ENCODE measurements at places on chromosomes 6 and 20. TPM values are rescaled to one million over a fixed set of nuclear protein-coding genes. Genes with fewer than 3 reads are reported as not detected.

Gene CPXM1
- total RNA-seq: 47.8 TPM

Gene FAM8A1
- total RNA-seq: 3.3 TPM

Gene GSTA2
- total RNA-seq: not detected

DNA sequence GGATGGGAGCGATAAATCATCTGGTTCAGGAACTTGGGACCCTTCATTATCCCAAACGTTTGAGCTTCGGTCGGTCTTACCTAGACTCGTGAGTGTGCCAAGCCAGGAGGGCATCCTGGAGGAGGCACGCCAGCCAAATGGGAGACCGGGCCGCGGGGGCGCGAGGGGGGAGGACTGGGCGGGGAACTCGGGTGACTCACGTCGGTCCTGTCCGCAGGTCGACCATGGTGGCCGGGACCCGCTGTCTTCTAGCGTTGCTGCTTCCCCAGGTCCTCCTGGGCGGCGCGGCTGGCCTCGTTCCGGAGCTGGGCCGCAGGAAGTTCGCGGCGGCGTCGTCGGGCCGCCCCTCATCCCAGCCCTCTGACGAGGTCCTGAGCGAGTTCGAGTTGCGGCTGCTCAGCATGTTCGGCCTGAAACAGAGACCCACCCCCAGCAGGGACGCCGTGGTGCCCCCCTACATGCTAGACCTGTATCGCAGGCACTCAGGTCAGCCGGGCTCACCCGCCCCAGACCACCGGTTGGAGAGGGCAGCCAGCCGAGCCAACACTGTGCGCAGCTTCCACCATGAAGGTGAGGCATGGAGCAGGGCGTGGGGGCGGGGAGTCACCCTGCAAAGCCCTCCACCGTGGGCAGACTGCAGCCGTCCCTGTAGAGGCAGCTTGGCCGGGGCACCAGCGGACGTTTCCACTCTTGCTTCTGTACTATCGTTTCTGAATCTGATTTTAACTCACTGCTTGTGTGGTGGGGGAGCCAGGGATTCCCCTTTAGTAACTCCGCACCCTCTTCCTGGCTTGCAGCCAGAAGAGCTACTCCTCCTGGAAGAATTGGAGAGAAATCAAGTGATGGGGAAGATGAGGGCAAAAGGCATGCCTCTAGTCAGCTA, 2.7 kb downstream of the BMP2 start:
- DNase-seq: no peak

DNA sequence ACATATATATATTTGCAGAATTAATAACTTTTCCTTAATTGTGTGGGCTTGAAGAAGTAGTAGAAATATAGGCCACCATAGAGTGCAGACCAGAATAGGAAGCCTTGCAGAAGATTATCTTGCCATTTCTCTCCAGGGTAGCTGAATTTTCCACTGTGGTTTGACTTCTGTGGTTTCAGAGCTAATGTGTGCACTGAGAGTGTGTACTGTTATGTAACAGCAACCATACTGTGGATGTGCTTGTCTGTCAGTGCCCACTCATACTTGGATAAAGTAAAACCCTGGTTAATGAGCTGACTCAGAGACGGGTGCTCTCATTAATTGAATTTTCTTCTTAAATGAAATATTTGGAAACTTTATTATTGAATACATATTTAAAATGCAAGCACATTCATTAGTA, 57.2 kb downstream of the CEP43 start:
- no peak for DNase-seq

DNA sequence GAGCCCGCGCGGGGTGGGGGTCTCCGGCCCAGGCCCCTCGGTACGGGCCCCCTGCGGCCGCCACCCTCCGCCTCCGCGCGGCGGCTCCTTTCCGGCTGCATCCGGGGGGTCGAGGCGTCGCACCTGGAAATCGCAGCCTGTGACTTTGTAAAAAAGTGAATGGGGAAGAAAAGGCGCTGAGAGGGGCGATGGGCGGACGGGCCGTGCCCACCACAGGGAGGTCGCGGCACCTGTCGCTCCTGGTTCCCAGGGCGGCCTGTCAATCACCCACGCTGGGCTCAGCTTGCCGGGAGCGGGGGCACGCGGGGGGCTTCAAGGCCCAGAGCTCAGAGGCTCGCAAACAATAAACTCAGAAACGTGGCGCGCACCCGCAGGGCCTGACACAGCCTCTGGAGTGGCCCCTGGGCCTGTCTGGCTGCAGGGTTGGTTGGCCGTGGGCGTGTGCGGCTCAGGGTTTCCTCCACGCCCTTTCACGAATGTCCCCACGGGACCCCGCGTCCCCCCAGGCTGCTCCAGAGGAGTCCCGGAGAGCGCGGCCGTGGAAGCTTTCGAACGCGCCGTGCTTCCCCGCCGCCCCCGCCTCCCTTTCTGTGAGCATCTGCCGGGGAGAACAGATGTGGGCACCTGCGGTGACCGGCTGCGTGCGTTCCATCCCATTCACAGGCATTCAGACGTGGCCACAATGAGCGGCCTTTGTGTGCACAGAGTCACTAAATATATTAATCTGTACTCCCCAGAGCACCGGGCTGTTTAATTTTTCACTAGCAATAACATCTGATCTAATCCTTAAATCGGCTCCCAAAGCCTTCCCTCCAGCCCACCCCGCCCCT, 6.1 kb upstream of the DLL1 start:
- no peak for DNase-seq

DNA sequence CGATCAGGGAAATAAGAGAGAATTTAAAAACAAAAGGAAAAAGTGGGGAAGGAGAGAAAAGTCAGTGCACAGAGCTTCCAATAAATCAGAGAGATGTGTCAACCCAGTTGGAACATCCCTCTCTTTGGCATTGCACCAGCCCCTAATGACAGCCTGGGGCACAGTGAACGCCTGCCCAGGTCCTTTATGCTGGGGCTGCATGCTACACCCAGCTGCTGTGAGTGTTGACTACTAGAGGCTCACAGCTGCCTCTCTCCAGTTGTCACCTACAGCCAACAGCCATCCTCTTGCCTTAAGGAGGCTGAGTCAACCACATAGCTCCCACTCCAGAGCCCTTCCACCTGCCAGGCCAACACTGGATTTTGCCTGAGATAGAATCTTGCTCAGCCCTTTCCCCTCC, 19.0 kb downstream of the OR2H2 start:
- DNase-seq: no peak

DNA sequence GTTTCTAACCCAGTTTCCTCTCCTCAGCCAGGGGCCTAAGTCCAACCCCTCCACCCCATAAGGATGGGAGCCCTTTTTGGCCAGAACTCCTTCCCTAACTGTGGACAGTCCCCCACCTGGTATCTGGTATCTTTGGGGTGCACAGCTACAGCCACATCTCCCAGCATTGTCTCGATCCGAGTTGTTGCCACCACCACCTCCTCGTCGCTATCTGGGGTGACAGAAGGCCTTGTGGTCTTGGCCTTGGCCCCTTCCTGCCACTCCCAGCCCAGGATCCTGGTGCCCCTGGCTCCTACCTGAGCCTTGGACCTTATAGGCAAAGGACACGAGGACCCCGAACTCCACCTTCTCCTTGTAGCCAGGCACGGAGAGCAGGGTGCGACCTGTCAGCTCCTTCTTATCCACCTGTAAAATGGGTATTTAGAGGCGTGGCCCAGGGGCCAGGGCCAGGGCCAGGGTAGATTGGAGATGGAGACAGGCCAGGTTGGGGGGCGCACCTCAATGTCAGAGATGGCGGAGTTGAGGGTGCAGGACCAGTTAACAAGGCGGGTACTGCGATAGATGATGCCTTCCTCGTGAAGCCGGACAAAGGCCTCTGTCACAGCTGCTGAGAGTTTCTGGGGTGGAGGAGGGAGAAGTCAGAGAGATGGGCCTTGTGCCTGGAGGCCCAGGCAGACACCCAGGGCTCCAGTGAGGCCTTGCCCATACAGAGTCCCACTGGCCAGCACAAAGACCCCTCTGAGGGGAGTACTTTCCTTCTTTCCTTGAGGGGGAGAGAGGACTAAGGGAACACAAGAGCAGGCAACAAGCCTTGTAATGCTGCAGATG, 7.2 kb upstream of the VWA7 start:
- DNase-seq: no peak

- no peak for DNase-seq
Measured at GRCh38 chr20:2337142-2337541, 41.3 kb downstream of the TGM3 start.

GRCh38 chr6:107670792-107671199, 153.3 kb downstream of the SCML4 start:
- DNase-seq: no peak

GRCh38 chr20:52313341-52313963, 121.9 kb upstream of the ZFP64 start:
- DNase-seq: no peak
